ENCODE measurements at places on chromosomes 6 and 20. TPM values are rescaled to one million over a fixed set of nuclear protein-coding genes. Genes with fewer than 3 reads are reported as not detected.
A peak's percentile ranks its signal among the peaks of the same experiment; 100 is the strongest.

DNA sequence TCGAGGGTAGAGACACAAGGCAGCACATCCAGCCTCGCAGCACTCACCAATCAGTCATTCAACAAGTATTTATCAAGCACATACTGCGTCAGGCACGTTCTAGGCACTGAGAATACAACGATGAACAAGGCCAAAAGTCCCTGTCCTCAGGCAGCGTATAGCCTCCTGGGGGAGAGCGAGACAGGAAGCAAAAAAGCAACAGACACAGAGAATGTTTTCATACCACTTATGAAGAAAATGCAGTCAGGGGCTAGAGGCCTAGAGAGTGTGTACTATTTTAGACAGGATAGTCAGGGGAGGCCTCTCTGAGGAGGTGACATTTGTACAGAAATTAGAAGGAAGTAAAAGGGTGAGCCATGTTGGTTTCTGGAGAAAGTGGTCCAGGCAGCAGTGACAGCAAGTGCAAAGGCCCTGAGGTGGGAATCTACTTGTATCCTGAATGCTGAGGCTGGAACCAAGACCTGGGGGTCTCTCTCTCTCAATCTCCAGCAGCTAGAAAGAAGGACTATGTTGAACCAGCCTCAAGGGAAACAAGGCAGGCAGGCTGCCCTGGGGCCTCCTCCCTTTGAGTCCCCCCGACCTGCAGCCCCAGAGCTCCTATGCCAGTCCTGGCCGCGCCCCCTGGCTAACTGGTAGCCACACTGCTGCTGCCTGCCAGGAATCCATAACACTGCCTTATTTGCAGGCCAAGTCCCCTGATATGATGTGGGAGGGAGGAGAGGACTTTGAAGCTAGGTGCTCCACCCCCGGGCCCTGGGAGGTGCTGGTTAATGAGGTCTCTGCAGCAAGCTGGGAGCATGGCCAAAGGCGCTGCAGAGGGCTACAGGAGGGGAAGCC is 151.2 kb downstream of the GRM4 start:
- no peak for DNase-seq

GRCh38 chr20:5222919-5223634 is 93.7 kb downstream of the PROKR2 start:
- DNase-seq = peak; percentile 55

UQCC2 gene
- 53.0 TPM for total RNA-seq

DNA sequence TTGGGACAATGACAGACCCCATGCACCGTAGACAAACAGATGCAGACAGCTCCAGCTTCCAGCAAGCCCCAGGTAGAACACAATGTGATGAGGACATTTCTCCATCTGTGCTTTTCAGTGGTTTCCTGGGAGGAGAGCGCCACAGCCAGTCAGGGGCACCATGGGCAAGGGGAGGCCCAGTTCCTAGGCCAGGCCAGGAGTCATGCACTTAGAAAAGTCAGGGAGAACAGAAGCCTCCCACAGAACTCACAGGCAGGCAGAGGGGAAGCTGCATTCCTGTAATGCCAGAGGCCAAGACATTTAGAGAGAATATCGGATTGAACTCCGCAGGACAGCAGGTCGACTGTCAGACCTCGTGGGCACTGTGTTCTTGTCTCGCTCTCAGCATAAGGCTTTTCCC is 9.2 kb downstream of the SYNDIG1 start:
- no peak for DNase-seq

MAFB gene
- total RNA-seq = 53.4 TPM

DNA sequence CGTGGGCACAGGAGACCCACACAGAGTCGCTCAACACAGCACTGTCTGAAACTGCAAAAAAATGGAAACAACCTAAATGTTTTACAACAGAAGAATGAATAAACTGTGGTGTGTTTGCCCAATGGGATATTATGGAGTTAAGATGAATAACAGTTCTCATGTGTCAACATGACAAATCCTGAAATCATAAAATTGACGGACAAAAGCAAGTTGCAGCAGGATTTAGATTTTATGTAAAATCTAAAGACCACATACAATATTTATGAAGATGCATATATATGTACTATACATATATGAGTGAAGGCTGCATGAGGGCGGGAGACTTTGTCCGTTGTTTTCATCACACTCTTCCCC is 79.7 kb downstream of the GRM4 start:
- no peak for DNase-seq

- peak; percentile 47 for DNase-seq
Observed at GRCh38 chr6:137155830-137156229, 17.6 kb downstream of the IL22RA2 start.

- no peak for DNase-seq
Observed at GRCh38 chr20:24891546-24892393, 57.3 kb upstream of the CST7 start.

WFDC2 gene
- 163 TPM for total RNA-seq

SLC22A1 gene
- 2.9 TPM for total RNA-seq

DNA sequence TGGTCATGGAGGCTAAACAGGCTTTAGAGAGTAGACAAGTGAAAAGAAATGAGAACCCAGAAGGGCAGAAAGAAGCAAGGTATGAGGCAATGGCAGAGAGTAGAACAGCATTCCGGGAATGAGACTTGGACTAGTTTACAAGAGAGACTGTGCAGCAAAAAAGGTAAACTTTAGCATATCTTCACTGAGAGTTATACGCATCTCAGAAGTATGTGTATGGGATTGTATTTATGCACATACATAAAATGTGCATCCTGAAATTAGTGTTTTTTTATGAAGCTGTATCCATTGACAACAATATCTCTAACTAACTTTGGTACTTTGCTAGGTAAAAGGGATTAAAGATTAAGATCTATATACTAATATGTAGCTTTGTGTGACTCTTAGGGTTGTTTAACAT is 753.6 kb downstream of the BCKDHB start:
- DNase-seq = no peak

- no peak for DNase-seq
Observed at GRCh38 chr20:15834857-15835256, 738.4 kb downstream of the KIF16B start.

SLPI gene
- total RNA-seq = 2,093 TPM

DNA sequence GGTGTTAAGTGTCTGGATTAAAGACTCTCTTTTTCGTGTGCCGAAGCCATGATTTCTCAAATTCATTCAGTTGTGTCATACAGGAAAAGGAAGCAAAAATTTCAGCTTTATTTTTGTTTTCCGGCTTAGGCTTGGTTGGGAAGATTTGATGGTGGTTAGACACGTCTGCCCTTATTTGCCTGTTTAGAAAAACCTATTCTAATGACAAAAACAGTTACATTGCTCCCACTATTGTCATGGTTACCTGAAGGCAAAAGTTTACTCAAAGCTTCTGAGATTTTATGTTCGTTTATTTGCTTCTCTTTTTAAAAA is 982 bp downstream of the DNAJC5 start:
- DNase-seq = no peak

FAM135A gene
- total RNA-seq = 13.7 TPM

- no peak for DNase-seq
Observed at GRCh38 chr6:37582306-37582705, 82.6 kb upstream of the CCDC167 start.

GRCh38 chr6:170288852-170289179 is 2.1 kb downstream of the DLL1 start:
- DNase-seq = no peak

CDC40 gene
- 34.5 TPM for total RNA-seq
